ENCODE measurements at places on chromosomes 7 and 10.
A peak's percentile ranks its signal among the peaks of the same experiment; 100 is the strongest.

- DNase-seq = no peak
Observed at GRCh38 chr10:125027871-125028869, 86.2 kb downstream of the ZRANB1 start.

- DNase-seq = no peak
Observed at GRCh38 chr10:53836638-53837037, 964.4 kb downstream of the PCDH15 start.

DNA sequence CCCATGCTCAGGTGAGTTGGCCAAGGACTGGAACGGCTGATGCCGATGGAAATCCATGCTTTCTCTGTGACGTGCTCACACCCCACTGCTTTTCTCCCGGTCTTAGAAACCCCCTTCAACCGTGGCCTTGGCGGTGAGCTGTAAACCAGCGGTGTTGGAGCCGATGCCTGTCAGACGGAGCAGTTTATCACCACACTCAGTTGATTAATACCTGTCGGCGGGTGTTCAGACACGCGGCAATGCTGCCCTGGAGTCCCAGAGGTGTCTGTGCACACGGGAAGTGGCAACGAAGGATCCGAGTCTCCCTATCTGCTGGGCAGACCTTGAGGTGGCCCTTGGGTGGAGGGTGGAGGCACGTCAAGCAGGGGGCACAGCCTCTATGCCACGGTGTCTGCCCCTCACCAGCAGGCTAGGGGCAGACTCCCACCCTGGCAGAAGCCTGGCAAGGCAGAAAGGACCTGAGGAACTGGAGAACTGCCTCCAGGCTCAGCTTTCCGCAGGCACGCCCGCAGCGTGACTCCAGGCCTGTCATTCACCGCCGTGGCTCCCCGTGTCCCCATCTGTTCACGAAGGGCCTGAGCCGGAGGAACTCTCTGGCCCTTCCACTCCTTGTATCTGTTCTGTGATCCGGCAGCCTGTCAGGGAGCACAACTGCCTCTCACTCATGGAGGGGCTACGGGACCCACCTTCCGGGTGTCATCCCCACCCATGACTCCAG is 34.6 kb upstream of the MNX1 start:
- DNase-seq = no peak

DNA sequence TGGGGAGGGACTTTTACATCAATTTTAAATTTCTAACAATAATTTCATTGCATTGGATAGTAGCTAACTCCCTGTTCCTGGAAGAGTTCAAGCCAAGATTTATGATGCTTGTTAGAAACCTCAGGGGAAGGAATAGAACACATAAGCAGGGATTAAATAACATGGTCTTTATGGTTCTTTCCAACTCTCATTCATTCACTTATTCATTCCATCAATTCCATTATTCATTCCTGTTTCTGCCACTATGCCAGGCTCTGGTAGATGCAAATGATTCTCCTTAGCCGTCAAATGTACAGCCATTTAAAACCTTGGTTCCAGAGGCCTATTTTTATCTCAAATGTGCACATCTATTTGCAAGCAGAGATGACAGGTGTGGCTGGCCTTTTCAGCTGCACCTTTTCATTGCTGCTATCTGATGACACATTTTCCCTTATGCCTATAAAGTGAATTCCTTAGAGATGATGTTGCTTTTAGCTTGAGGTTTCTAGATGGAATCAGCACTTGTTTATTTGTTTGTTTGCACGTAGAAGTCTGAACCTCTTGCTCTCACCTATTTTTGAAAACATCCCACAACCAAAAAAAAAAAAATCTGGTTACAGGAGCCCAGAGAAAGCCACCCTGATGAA is 205.7 kb upstream of the IGFBP3 start:
- DNase-seq = no peak

- no peak for DNase-seq
Observed at GRCh38 chr7:85897967-85898366, 711.1 kb upstream of the SEMA3D start.

- DNase-seq = no peak
Observed at GRCh38 chr7:132865366-132866143, 216.3 kb downstream of the CHCHD3 start.

DNA sequence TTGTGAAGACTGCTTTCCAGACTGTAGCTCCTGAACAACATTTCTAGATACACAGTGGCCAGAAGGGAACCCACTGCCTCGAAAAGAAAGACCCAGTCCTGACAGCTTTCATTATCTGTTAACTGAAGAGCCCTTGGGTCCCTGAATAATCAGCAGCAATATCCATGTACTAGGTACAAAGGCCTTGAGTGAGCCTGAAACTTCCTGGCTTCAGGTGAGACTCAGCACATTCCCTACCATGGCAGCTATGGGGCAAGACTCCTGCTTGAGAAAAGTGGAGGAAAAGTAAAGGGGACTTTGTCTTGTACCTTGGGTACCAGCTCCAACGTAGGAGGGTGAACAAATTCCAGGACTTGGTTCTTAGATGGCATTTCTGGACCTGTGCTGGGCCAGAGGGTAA is 92.8 kb downstream of the SIRT1 start:
- DNase-seq = no peak

DNA sequence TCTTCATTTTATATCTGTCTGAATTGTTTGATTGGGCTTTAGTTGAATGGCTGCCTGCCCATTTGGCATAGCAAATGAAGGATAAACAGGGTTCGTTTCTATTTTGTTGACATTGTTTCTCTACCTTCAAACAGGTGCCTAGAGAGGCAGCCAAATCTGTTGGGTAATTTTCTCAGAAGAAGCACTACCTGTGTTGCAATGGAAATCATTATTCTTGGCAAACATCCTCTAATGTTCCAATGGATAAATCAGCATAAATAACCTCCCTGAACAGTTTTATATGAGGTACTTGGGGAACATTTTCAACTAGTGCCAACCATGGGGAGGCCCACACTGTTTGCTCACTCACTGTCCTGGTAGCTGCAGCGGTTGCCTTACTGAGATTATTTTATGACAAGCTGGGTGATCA is 64.4 kb upstream of the PLPP4 start:
- DNase-seq = peak; percentile 59

DNA sequence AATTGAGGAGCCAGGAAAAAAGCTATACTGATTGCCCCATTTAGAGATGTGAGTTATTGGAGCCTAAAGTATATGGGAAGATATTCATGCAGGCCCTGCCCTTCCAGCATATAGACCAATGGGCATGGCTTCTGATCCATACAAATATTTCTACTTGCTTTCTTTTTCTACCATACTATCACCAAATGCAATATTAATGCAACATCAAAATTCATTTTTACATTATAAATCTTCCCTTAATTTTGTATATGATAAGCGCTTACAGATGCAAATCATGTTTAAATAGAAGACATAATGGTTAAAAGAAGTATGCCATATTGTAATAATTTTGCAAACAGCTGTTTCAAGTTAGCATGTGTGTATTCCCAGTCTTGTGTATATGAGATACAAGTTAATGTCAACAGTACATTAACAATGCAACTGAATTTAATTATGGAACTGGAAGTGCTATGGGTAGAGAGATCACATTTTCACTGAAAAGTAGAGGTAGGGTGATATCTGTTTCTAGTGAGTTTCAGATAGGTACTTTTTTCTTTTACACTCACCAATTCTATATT is 24.6 kb upstream of the WNT16 start:
- DNase-seq = no peak

- no peak for DNase-seq
Observed at GRCh38 chr7:27863880-27864279, 123.9 kb downstream of the TAX1BP1 start.

DNA sequence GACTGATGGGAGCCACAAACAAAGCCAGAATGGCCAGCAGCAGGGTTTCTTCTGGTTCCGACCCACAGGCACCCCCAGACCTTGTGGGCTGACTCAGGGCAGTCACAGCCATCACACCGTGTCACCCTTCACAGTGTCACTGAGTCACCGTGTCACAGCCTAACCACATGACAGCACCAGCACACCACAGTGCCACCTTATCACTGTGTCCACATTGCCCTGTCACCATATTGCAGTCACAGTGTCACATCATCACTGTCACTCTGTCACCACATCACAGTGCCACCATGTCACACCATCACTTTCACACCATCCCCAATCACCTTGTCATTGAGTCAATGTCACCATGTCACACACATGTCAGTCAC is 77.0 kb downstream of the OAT start:
- no peak for DNase-seq

GRCh38 chr10:16890691-16891090 is 73.5 kb upstream of the RSU1 start:
- DNase-seq = no peak
